ENCODE measurements at places on chromosomes 3 and 15.

- DNase-seq = no peak
Measured at GRCh38 chr15:35374661-35375060, 171.3 kb downstream of the DPH6 start.

DNA sequence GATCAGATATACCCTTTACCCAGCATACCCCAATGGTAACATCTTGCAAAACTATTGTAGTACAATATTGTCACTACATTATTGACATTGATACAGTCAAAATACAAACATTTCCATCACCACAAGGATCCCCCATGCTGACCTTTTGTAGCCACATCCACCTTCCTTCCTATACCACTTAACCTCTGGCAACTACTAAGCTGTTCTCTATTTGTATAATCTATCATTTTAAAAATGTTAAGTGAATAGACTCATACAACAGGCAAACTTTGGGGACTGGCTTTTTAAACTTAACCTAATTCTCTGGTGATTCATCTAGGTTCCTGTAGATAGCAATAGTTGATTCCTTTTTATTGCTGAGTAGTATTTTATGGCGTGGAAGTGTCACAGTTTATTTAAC is 29.6 kb upstream of the IFT57 start:
- DNase-seq = no peak

GRCh38 chr3:61858054-61858453 is 296.7 kb downstream of the PTPRG start:
- no peak for DNase-seq

DNA sequence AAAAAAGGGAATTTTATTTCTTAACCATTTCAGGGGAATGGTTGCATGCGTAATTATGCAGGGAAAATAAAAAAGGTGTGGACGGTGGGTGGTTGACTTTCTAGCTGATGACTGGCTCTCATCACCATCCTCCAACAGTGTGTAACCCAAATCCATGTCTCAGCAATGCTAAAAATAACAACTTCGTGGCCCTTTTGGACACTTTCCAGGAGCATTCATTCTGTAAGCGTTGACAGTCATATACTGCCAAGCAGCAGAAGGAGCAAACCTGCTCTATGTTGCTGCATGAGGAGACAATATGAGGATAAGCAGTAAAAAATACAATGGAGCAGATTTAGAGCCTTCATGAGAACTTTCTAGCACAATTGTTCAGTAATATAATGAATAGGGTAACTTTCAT is 189.1 kb downstream of the ANXA2 start:
- no peak for DNase-seq

- no peak for DNase-seq
Measured at GRCh38 chr15:98804057-98804380, 155.7 kb downstream of the IGF1R start.

GRCh38 chr15:78976691-78977090 is 31.8 kb upstream of the CTSH start:
- DNase-seq = no peak

DNA sequence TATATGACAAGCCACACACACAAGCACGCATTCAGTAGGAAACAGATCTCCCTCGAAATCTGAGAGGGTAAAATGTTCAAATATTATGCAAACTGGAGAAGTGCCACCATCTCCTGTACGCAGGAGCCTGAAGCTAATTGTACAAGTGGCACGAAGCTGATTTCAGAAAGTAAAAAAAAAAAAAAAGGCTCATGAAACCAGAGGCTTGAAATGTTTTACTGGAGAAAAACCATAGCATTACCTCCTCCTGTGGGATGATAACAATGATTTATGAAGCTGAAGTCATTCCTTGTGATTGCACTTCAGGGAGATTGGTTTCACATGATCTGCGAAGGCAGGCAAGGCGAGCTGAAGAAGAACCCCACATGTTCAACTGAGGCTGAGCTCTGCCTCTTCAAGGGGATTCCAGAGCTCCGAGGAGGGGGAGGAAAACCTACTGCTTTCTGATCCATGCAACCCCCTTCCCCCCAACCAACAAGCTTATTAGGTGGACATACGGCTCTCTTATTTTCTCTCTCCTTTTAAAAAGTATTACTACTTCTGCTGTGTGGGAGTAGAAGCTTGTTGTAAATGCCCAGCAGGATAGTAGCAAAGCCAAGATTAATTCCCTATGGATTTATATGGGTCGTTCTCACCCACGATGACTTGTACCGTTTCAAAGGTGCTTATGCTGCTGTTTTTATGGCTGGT is 101.1 kb downstream of the GREM1 start:
- no peak for DNase-seq

GRCh38 chr15:38941399-38941953 is 376.9 kb upstream of the RASGRP1 start:
- DNase-seq = no peak

DNA sequence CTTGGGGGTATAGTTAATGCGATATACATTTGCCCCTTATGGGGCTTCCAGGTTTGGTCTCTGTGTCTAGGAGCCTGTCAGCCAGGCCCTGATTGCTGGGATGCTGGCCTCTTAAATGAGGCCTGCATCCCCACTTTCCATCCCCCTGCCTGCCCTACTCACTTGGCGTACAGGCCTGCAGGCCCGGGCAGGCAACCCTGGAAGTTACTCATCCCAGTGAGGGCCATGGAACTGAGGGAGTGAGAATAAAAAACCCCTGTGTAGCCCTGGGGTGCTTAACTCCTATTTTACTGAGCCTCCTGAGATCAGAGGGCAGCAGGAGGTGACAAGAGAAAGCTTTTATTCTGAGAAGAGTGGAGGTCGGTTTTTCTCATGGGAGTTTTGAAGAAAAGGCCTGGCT is 2.0 kb downstream of the DISP2 start:
- DNase-seq = no peak

- no peak for DNase-seq
Measured at GRCh38 chr15:41977757-41978383, 5.5 kb upstream of the EHD4 start.

DNA sequence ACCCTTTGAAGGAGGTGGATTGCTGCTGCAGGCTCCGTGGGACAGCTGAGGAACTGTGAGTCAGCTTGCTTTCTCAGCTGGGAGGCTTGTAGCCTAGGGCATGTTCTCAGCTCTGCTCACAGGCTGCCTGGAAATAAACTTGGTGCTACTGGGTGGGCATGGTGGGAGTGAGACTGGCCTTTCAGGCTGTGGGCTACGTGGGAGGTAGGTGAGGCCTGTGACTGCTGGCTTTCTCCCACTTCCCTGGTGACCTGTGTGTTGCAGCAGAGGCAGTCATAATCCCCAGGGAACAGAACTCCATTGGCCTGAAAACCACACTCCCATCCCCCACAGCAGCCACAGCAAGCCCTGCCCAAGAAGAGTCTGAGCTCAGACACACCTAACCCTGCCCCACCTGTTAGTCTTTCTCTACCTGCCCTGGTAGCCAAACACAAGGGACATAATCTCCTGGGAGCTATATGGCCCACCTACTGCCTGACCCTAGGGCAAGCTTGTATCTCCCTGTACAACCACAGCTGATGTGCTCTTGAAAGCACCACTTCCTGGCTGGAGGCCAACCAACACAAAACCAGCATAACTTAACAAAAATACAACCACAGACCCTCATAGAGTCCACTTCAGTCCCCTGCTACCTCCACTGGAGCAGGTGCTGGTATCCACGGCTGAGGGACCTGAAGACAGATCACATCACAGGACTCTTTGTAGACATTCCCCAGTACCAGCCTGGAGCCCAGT is 236.5 kb downstream of the SQOR start:
- DNase-seq = no peak

DNA sequence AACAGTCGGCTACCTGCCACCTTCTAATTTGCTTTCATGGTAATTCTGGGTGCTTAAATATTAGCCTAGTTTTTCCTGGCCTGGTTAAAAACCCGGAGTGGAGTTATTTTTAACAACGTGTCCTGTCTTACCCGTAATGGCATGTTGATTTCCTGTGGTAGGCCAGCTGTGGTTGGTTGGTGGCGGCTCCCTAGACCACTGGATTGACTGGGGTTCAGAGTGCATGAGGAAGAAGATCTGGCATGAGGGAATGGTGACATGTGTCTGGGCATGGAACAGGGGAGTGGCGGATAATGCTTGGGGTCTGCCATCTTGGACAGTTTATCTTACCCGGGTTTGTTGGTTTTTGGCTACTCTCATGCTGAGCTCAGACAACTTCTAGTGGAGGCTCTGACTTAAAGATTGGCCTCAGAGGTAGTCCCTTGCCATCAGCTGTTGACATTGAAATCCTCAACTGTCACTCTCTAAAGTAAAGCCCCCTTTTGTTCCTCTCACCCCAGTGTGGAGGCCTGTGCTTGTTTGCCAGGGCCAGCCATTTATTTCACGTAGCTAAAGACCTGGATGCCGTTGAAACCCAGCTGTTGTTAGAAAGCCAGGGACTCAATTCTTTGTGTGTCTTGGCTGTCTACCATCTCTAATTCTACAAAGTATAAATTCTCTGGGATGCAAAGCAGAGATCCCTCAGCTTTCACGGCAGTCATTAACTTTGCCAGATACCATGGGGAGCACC is 81.6 kb downstream of the DNASE1L3 start:
- no peak for DNase-seq

Measured in esophagus squamous epithelium (tissue), 5 donors.